SK-N-DZ (cell line): ENCODE measurements at places on chromosomes 2 and 18.

DNA sequence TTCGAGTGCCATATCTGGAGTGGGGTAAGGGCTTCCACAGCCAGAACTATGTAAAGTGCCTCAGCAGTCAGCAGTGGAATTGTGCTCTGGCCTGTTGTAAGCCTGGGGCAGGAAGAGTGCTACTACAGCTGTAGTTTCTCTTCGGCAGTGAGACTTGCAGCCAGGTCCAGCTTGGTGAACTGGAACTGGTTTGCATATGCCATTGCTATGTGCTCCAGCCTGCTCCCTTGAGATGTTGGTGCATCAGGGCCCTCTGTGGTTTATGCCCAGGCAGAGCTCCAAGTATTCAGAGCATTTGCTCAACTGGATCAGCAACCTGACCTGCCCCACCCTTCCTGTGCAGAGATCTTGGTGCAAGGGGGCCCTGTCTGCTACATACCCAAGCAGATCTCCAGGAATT lies 47.8 kb downstream of the ZNF804A start:
- no peak for DNase-seq

DNA sequence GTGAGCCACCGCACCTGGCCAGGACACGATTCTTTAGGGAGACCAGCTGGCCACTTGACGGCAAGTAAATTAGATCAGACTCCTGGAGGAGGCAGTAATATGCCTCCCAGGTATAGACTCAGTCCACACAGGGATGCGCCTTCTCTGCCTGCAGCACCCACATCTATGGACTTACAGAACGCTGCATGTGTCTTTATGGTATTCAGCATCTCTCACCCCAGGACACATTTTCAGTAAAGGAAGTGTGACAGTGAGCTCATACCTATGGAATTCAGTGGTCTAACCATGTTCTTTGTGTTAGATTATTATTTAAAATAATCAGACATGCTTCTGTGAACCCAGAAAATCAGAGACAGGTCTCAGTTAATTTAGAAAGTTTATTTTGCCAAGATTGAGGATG lies 5.9 kb upstream of the NARS1 start:
- peak; percentile 22 for DNase-seq

- no peak for DNase-seq
Observed at GRCh38 chr2:100978582-100979191, 23.4 kb upstream of the RPL31 start.

- no peak for DNase-seq
Observed at GRCh38 chr2:46273225-46273863, 23.9 kb upstream of the EPAS1 start.

DNA sequence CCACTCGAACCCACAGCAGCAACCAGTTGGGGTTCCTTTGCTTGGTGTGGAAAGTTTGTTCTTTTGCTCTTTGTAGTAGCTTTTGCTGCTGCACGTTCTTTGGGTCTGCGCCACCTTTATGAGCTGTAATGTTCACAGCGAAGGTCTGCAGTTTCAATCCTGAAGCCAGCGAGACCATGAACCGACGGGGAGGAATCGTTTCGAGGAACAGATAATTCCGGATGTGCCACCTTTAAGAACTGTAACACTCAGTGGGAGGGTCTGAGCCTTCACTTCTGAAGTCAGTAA lies 14.3 kb downstream of the GPR17 start:
- DNase-seq, result no peak

DNA sequence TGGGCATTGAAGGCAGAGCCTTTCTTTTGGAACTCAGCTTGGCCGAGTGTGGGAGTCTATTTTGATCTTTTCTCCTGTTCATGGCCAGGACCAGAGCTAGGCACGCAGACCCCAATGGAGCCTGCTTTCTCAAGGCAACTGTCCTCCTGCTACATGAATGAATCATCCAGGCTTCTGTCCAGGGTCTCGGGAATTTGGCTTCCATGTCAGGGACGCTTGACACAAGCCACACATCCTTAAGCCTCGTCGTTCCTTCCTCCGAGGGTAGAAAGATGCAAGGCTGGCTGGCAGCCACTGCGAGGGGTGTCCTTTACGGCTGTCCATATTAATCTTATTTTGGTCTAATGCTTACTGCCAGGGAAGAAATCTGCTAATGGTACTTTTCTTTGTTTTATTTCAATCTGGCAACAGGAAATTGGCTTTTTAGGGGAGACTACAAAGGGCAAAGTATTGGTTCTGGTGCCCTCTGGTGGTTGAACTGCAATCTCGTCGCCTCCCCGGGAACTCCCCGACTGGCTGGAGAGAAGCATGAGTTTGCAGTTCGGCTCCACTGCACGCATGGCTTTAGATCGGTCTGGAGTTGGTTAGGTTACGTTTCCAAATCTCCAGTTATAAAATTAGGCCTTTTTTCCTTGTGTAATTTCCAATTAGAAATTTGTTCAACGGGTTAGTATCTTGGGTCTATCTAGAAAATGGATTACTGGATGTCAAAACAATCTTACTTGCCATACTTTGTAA lies 135.2 kb downstream of the ALPK2 start:
- DNase-seq, result peak; percentile 66
